ENCODE measurements at places on chromosomes 1 and 21.
A peak's percentile ranks its signal among the peaks of the same experiment; 100 is the strongest.

GRCh38 chr1:235090406-235091069 lies 38.1 kb downstream of the TOMM20 start:
- no peak for DNase-seq

GRCh38 chr1:196317535-196318522 lies 290.4 kb downstream of the KCNT2 start:
- peak; percentile 57 for DNase-seq

DNA sequence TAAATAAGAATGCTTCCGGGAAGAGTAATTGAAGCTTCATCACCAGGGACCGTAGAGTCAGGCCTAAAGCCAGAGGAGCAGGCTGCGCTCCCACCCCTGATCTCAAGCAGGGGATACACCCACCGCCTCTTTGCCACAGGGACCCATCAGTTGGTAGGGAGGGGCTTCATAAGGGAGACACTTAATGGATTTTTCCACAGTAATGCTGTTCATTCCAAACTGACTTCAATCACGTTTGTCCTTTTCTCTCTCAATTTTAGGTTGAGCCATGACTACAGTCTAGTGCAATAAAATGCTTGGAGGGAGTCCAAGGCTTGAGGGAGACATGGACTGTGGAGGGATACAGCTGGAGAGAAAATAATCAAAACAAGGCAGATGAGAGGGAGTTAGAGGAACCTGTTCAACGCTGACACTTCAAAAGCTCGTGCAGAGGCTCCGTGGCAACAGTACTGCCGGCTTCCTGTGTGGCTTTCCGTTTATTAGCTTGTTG lies 111.5 kb downstream of the SEC16B start:
- DNase-seq = peak; percentile 65

DNA sequence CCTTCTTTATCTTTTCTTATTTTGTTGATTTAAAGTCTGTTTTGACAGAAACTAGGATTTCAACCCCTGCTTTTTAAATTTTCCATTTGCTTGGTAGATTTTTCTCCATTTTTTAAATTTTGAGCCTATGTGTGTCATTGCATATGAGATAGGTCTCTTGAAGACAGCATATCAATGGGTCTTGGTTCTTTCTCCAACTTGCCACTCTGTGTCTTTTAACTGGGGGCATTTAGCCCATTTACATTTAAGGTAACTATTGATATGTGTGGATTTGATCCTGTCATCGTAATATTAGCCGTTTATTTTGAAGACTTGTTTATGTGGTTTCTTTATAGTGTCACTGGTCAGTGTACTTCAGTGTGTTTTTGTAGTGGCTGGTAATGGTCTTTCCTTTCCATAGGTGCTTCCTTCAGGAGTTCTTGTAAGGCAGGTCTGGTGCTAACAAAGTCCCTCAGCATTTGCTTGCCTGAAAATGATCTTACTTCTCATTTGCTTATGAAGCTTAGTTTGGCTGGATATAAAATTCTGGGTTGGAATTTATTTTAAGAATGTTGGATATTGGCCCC lies 223.9 kb downstream of the USP25 start:
- no peak for DNase-seq

DNA sequence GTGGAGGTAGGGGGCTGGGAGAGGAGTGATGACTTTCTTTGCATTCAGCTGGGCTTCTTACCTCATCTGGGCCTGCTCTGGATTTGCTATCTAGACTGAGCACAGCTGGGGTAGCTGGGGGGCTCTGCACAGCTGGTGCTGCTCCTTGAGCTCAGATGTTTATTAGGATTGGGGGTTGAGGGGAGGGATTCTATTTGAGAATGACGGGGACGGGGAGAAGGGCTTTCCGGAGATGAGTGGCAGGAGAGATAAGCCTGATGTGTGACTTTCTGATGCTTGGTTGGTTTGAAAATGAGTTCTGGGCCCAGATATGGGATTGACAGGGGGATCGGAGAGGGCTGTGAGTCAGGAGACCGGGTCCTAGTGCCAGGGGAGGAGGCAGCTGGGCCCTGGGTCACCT lies 146.1 kb upstream of the CSF3R start:
- DNase-seq = no peak

DNA sequence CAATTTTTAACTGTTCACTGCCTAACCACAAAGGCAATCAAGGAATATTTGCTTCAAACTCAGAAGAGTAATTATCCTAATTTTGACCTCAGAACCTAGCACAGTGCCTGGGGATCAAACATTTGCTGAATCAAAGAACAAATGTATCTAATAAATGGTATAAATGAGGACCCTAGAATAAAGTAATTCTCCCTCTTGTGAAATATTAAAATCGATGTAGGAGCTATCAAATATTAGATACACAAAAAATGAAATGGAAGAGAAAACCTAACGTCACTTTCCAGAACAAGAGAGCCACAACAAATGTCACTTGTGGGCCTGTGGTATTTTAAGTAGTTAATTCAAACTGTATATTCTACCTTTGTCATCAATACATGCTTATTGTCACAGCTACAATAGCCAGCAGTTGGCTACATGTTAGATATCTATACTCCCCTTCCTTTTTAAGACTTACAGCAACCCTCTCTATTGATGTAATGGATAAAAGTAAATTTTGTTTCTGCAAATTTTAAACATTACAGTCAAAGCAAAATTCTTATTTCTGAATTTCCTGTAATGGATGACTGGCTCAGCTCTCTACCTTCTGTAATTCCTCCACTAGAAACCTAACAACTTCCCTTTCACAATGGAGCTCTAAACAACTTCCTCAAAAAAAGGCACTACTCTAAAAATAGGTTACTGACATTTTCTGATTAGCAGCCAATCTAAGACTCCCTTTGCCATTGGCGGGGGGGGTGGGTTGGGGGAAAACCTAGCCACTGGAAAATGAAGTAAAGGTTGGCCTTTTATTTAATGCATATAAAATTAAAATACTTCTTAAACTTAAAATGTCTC lies 37.6 kb downstream of the PUM1 start:
- DNase-seq = no peak

DNA sequence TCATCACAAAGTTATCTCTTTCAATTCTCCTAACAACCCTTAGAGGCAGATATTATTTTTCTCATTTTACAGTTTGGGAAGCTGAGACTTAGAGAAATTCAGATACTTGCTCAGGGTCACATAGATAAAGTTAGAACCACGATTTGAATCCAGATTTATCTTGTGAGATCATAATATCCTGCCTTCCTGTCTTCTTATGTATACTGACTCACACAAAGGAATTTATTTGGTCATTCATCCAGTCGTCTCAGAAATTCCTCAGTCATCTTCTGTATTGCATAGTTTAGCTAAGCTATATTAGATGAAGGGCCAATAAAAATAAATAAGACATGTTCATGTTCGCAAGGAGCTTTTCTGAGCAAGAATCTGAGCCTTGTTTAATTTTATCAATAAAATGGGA lies 35.8 kb upstream of the RUNX1 start:
- DNase-seq = no peak

DNA sequence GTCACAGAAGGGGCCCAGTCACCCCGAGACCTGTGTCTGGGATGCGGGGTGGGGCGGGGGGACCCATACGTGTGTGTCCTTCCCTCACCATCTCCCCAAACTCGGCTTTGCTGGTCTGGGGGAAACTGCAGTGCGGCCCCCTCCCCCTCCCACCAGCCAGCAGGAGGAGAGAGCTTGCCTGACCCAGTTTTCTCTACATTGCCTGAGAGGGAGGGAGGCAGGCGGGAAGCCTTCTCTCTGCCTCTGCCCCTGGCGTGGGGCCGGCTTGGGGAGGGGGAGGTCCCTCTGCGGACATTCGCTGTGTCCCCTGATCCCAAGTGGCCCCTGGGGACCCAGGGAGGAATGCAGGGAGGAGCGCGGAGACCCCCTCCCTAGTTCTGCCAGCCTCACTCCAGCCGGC lies 3.9 kb downstream of the EPHA8 start:
- no peak for DNase-seq

DNA sequence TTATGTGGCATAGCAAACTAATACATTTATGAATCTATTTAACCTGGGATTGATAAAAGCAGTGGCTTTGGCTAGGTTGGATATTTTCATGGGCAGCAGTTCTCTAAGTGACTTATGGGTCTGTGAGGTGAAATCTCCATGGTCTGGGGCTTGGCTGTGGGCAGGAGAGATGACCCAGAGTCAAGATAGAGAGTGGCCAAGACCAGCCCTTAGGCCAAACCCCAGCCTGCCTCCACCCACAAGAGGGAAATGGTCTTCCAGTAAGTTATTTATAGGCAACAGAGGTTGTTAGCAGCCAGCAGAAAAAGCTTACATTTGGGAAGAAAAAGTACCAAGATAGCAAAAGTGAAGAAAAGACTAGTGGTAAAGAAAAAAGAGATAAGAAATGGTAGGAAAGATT lies 61.4 kb downstream of the SLC35F3 start:
- DNase-seq = no peak

DNA sequence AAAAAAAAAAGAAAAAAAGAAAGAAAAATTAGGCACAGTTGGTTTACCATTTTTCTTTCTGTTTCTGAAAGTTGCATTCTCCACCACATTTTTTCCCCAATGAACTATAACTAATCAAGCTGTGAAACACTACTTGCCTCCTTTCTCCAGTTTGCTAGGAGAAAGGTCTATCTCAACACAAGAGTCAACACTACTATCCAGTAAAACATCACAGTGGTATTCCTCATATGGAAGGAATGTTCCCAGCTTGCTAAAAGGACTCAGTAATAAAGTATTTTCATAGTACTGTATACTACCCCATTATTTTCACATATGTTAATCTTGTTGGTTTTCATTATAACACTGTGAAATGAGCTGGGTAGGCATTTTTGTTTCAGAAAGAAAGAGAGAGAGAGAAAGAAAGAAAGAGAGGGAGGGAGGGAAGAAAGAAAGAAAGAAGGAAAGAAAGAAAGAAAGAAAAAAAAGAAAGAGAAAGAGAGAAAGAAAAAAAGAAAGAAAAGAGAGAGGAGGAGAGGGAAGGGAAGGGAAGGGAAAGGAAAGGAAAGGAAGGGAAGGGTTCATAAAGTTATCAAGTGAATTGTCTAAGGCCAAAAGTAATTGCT lies 7.9 kb downstream of the PTGER3 start:
- no peak for DNase-seq

GRCh38 chr21:45053561-45054226 lies 20.7 kb upstream of the ADARB1 start:
- no peak for DNase-seq

DNA sequence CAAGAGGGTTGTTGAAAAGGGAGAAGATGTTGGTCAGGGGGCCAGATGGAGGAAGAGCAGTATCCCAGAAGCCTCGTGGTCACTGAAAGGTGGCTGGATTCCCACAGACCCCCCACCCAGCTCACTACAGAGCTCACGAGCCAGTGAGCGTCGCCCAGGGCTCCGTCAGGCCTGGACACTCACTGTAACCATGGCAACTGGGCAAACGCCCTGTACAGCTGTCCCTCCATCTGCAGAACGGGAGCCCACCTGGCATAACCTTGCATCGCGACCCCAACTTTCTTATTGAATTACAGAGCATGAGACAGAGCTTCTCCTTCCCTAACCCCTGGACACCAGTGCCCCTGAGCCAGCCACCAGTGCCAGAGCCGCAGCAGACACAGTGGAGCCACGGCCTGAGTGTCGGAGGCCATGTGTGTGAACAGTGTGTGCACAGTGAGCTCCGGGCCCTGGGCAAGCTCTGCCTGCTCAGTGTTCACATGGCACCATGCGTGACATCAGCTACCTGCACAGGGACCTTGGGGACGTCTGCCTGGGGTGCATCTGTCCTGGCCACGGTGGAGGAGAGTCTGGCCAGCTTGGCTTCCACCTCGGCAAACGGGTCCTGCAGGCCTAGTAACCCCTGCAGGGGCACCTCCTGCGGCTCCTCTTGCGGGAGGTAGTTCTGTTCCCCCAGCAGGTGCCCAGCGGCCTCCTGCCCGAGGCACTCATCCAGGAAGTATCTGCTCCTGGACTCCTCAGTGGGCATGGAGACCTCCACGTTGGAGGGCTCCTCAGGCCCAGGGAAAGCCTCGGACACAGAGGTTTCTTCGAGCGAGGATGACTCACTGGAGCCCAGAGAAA lies 25.9 kb upstream of the DDOST start:
- no peak for DNase-seq

DNA sequence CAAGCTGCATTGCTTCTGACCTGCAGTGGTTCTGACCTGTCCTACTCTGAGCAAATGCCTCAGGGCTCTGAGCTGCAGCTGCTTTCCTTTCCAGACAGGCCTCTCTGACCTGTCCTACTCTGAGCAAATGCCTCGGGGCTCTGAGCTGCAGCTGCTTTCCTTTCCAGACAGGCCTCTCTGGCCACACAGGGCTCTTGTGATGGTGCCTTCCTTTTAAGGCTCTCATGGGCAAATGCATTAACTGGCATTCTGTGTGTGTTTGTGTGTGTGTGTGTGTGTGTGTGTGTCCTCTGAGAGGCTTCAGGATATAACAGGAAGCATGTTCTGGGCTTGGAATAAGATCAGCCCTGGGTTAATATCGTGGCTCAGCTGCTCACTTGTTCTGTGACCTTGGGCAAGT lies 131.3 kb downstream of the NTPCR start:
- peak; percentile 42 for DNase-seq

GRCh38 chr1:209767096-209767495 lies 11.2 kb downstream of the TRAF3IP3 start:
- no peak for DNase-seq

DNA sequence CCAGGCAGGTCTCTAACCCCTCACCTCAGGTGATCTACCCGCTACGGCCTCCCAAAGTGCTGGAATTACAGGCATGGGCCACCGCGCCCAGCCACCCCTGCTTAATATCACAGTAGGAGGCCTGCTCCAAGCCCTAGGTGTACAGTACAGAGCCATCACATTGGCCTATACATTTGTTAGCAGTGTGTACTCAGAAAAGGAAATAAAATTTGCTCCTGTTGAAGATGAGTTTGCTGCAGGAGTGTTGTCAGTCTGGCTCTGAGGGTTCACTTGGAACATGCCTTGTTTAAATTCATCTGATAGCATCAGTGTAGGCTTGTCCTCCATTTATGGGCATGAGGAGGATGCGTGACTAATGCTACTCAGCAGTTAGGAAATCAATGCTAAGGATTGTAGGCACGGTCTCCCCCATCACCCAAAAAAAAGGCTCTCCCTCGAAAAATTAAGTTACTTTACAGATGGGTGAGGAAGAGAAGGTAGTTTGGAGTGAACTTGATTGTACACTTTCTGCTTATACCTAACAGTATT lies 4.6 kb upstream of the ENAH start:
- DNase-seq = peak; percentile 26

- DNase-seq = no peak
Measured at GRCh38 chr21:35075546-35075945, 26.4 kb upstream of the RUNX1 start.

Measured in femur (tissue), 1 donor.